ENCODE measurements at places on chromosomes 2 and 18. TPM values are rescaled to one million over a fixed set of nuclear protein-coding genes. Genes with fewer than 3 reads are reported as not detected.

DNA sequence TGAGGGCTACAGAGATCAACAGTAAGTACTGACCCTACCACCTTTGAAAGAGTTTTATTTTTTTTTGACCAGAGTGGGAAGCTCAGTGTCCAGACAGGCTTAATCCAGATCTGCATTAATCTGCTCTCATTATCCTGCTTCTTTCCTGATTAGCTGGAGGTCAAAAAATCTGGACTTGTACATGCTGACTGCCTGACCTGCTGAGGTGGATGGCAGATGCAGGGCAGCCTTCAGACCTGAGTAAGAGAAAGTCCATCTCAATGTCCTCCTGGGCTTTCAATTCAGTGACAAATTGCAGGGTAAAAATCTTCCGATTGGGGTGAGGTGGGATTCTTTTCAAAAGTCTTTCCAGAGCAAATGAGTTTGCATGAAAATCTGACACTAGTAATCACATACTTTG, 998.8 kb upstream of the PIK3C3 start:
- no peak for DNase-seq

- no peak for DNase-seq
These were observed 12.7 kb downstream of the HNRNPLL start for GRCh38 chr2:38590053-38590452.

Gene MEX3C
- 54.2 TPM for total RNA-seq

Gene DSG1
- not detected for total RNA-seq

- no peak for DNase-seq
These were observed 74.5 kb downstream of the USP40 start for GRCh38 chr2:233492078-233492477.

DNA sequence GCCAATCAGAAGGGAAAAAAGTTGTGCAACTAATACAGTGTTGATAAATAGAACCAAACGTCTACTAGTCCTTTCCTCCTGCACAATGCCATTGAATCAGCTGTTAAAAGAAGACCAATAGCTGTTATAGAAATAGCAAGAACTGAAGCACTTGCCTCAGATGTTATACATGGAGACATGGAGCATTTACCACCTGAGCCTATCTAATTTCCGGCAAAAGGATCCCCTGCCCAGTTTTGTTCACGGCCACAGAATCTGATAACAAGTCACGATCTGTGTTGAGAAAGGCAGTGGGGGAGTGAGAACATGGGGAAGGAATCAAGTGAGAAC, 285.4 kb downstream of the ZEB2 start:
- no peak for DNase-seq

DNA sequence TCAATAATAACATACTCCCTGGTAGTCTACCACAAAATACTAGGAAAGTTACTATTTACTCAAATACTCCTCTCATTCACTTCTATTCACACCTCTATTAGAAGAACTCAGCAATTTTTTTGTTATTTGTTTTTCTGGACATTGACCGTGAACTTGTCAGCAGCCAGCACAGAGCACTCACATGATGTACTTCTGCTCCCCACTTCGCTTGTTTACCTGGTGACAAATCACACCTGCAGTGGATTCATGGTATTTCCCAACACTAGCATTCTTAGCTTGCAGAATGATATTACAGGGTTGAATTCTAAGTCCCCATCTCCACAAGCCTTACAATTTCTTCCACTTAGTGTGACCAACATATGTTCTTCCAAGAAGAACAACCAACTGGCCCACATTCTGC, 238.2 kb downstream of the SATB2 start:
- no peak for DNase-seq

GRCh38 chr2:112019569-112019982, 35.5 kb upstream of the TMEM87B start:
- no peak for DNase-seq

DNA sequence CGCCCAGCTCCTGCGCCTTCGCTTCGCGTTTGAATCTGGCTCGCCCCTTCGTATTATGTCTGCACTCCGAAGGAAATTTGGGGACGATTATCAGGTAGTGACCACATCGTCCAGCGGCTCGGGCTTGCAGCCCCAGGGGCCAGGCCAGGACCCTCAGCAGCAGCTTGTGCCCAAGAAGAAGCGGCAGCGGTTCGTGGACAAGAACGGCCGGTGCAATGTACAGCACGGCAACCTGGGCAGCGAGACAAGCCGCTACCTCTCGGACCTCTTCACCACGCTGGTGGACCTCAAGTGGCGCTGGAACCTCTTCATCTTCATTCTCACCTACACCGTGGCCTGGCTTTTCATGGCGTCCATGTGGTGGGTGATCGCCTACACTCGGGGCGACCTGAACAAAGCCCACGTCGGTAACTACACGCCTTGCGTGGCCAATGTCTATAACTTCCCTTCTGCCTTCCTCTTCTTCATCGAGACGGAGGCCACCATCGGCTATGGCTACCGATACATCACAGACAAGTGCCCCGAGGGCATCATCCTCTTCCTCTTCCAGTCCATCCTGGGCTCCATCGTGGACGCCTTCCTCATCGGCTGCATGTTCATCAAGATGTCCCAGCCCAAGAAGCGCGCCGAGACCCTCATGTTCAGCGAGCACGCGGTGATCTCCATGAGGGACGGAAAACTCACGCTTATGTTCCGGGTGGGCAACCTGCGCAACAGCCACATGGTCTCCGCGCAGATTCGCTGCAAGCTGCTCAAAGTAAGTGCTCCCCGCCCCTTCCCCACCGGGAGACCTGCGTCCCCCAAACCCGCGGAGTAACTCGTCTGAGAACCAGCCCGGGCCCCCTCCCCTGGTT, 453 bp downstream of the KCNJ3 start:
- no peak for DNase-seq

- no peak for DNase-seq
These were observed 43.3 kb downstream of the SERTAD2 start for GRCh38 chr2:64610316-64610855.

GRCh38 chr2:42239289-42239661, 70.1 kb downstream of the EML4 start:
- DNase-seq: no peak

DNA sequence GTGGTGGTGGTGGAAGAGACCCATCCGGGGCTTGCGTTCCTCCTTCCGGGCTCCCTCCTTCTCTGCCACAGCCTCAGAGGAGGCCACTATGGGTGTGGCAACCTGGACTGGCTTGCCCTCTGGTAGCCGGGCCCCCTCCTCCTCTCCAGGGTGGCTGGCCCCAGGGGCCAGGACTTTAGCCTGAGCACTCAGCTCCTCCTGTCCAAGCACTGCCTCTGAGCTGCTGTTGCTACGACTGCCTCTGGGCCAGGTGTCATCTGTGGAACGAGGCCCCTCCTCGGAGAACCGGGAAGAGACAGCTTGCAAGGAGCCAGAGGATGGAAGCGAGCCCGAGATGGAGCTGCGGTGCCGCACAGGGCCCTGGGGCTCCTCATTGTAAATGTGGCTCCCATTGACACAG, 16.7 kb upstream of the SFXN5 start:
- DNase-seq: no peak

GRCh38 chr2:129087133-129087813, 768.6 kb upstream of the HS6ST1 start:
- DNase-seq: peak; percentile 15

DNA sequence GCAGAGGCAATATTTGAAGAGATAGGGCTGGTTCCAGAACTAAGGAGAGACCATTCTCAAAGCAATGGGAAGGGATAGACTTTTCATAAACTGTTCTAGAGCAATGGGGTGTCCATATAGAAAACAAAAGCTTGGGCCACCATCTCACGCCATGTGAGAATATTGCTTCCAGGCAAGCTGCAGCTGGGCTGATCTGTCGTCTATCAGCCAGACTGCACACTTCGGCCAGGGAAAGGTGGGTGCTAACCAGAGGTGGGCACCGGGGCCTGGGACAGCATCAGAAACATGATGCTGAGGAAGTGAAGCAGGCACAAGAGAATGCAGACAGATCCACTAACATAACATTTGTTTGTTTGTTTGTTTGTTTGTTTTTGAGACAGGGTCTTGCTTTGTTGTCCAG, 43.7 kb downstream of the MYO7B start:
- DNase-seq: no peak

GRCh38 chr2:160968183-160968582, 192.0 kb upstream of the TANK start:
- no peak for DNase-seq

GRCh38 chr18:3923750-3924149, 473.8 kb downstream of the TGIF1 start:
- DNase-seq: no peak

GRCh38 chr2:8803658-8804379, 33.6 kb downstream of the KIDINS220 start:
- no peak for DNase-seq

- no peak for DNase-seq
These were observed 178.2 kb downstream of the TDRD15 start for GRCh38 chr2:21301871-21302455.

- DNase-seq: no peak
These were observed 91.2 kb upstream of the ALPP start for GRCh38 chr2:232287316-232287715.

Gene TNFAIP6
- total RNA-seq: 6.0 TPM

Gene SLC4A5
- 5.2 TPM for total RNA-seq

- DNase-seq: peak; percentile 35
These were observed 55.5 kb upstream of the ANKRD62 start for GRCh38 chr18:12038082-12038638.

Gene TEX44
- not detected for total RNA-seq

Gene DNAJC5G
- total RNA-seq: not detected

GRCh38 chr2:202721621-202722020, 86.9 kb downstream of the FAM117B start:
- DNase-seq: no peak

Gene CKAP2L
- total RNA-seq: 0.58 TPM

- DNase-seq: no peak
These were observed 173.0 kb downstream of the PTGR3 start for GRCh38 chr18:75035928-75036327.

DNA sequence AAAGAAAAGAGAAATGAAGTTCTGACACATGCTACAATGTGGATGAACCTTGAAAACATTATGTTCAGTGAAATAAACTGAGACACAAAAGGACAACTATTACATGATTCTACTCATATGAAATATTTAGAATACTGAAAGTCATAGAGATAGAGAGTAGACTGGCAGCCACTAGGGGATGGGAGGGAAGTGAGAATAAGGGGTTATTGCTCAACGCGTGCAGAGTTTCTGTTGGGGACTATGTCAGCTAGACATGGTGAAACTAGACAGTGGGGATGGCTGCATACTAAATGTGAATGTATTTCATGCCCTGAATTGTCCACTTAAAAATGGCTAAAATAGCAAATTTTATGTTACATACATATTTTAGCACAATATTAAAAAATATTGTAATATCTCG, 108.7 kb upstream of the ATL2 start:
- DNase-seq: no peak

- no peak for DNase-seq
These were observed 12.4 kb downstream of the KLHL14 start for GRCh38 chr18:32760391-32760790.

DNA sequence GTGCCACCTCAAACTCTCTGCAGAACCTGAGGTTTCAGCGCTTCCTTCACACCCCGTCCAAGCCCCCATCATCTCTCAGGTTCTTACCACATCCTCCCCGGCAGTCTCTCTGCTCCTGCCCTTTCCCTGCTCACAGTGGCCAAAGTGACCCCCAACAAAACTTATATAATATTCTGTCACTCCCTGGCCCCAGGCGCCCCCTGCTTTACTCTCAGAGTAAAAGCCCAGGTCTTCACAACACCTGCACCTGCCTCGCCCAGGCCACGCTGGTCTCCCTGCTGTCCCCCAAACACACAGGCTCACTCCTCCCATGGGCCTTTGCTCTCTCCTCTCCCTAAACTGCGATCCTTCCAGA, 6.4 kb downstream of the ITGB1BP1 start:
- no peak for DNase-seq

Gene ITGB6
- 141 TPM for total RNA-seq

DNA sequence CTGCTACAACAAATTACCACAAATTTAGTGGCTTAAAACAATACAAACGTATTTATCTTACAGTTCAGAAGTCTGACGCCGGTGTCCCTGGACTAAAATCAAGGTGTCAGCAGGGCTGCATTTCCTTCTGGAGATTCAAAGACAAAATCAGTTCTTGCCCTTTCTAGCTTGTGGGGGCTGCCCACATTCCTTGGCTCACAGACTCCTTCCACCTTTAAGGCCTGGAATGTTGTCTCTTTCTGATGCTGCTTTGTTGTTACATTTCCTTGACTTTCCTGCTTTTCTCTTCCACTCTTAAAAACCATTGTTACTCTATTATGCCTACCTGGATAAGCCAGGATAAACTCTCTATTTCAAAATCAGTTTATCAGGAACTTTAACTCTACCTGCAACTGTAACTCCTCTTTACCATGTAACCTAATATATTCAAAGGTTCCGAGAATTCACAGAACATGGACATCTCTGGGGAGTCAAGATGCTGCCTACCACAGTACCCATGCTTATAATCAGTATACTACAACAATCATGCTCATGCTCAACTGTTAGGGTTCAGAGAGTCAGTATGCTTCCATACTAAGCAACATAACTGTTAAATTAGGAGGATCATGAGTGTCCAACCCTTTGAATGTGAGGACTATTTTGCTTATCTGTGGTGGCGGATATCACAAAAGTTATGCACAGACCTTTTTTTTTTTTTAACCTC, 27.4 kb downstream of the YES1 start:
- DNase-seq: no peak

- no peak for DNase-seq
These were observed 222.0 kb upstream of the RAB6C start for GRCh38 chr2:129757366-129757914.

DNA sequence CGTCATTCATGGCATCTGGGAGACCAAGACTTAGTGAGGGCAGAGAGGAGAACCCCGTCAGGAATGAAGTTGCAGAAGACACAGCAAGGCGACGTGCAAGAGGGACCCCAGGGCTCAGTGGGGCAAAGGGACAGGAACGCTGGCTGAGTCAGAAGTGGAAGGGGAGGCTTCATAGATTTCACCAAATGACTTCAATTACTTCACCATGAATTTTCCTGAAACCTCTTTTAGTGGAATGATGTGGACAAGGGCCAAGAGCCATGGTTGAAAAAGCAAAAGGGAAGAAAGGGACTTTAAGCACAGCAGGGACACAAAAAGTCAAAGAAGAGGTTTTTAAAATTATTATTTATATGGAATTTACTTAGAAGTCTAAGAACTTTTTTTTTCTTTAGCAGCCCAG, 141.6 kb upstream of the PID1 start:
- no peak for DNase-seq

Gene FEV
- not detected for total RNA-seq

GRCh38 chr2:78132391-78133370, 610.5 kb upstream of the LRRTM4 start:
- no peak for DNase-seq

GRCh38 chr18:69631281-69631680, 230.6 kb downstream of the DOK6 start:
- DNase-seq: no peak

All from lung (tissue), 17 donors.